ENCODE measurements at places on chromosomes 11 and 22.

GRCh38 chr11:20249378-20249777, 89.1 kb upstream of the DBX1 start:
- no peak for DNase-seq

DNA sequence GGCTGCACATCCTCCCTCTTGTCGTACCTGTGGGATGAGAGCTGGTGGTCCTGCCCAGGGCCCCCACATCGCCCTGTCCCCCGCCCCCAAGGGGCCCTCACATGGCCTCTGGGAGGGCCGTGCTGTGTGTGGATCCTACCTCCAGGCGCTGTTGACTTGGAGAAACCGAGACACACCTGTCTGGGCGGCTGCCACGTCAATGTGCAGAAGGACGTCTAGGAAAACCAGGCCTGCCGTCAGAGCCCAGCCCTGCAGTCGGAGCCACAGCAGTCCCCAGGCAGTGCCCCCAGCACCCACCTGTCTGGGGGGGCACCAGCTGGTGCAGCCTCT, 14.2 kb downstream of the ALG12 start:
- DNase-seq = no peak

DNA sequence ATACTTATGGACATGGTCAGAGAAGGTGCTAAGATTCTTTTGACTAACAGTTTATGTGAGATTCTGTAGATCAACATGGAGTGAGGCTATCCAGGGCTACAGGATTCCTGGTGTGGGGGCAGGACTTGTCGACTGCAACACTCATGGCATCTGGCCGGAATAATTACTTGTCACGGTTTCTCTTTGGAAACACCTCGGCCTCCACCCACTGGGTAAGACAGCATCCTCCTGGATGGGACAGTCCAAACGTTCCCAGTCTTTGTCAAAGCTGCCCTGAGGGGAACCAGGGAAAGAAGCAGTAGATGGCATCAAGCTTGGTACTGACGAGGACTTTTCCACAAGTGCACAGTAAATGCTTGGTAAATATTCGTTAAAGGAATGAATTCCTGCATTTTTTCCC, 762.8 kb downstream of the BRD1 start:
- DNase-seq = no peak

- DNase-seq = no peak
These were observed 125.5 kb upstream of the MTMR2 start for GRCh38 chr11:96049426-96049825.

GRCh38 chr11:16912692-16913111, 101.5 kb downstream of the PLEKHA7 start:
- DNase-seq = peak; percentile 91

DNA sequence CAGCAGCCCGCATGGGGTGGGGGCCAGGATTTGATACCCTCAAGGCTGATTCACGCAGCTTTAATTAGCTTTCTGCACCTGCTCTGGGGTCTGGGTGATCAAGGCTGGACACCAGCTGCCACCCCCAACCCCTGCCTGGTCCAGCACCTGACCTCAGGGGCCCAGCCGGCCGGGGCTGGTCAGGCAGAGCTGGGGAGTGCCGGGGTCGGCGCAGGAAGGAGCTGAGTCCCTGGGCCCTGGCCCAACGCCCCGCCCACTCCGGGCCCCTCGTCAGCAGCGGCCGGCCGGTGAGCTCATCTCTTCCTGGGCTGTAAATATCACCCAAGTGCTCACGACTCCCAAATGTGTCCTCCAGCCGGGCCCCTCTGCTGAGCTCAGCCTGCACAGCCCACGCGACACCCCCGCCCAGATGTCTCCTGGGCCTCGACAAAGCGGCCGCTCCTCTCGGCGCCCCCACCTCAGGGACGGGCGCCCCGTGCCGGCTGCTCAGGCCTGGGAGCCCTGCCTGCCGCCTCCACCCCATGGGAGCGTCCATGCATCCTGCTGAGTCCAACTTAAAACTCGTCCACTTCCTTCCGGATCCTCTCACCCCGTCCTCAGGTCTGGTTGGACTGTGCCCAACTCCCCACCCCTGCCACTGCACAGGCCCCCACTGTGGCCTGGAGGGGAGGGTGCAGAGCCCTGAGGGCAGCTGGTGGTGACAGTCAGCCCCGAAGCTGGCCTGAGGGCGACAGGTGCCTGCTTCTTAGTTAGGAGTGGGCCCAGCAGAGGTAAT, 29.0 kb downstream of the RTN4R start:
- no peak for DNase-seq

GRCh38 chr11:34104680-34105078, 750 bp upstream of the NAT10 start:
- DNase-seq = no peak

DNA sequence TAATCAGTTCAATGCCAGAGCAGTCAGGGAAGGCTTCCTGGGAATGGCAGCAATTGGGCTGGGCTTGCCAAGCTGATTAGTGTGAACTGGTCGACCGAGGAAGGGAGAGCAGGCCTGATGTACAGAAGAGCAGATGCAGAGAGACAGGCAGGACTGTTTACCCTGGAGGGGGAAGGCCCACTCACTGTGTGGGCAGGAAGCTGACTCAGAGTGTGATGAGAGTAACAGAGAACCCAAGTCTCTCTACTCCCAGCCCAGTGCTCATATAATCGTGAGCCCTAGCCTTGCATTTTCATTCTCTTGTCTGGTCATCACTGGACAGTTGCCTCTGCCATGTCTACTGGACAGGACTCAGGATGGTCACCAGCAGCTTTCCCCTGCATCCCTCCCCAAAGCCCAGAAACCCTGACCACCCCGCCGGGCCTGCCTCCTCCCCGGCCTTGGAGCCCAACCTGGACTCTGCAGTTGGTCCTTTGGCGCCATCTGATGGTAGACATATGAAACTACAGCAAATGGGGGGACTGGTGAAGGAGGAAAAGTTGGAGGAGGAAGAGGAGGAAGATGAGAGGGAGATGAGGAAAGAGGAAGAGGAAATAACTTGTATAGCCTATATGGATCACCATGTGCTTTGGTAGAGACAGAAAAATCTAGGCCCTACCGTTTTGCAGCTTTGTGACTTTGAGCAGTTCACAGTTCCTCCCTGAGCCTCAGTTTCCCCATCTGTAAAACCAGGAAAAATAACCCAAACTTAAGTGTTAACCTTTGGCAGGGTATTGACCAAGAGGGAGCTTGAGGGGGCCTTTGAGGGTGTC, 43.4 kb upstream of the PRDM11 start:
- DNase-seq = peak; percentile 45

DNA sequence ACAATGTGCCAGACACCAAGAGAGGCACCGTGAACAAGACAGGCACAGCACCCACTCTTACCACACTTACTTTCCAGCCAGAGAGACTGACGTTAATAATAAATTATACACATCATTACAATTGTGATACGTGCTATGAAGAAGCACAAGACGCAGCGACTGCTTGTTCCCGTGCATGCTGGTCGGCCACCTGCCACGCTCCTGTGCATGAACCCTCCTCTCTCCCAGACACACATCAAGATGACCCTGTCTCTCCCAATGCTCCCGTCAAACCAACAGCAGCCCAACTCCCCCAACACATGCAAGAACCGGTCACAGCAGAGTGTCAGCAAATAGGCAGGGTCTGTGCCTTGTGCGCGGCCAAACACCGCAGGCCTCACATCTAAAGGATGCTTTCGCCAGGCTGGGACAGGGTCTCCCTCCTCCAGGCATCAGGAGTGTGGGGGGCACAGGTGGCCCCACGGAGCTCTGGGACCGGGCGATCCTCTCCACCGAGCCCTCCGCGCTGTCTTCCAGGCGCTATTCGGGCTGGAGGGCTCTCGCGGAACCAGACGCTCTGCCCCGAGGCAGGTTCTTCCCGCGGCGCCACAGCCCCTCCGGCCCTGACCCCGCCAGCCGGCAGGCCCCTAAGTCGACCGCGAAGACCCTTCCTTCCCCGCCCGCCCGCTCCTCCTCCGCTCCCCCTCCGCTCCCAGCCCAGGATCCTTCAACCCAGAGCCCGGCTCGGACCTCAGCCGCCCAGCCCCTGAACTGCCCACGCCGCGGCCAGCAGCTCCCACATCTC, 533 bp downstream of the SERGEF start:
- DNase-seq = peak; percentile 52

DNA sequence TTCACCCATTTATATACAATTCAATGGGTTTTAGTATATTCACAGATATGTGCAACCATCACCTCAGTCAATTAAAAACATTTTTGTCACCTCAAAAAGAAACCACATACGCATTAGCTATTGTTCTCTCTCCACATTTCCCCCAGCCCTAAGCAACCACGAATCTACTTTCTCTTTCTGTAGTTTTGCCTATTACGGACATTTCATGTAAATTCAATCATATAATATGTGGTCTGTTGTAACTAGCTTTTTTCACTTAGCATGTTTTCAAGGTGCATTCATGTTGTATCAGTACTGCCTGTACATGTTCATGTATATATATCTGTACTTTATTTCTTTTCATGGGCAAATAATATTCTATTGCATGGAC, 104.7 kb upstream of the RRM1 start:
- no peak for DNase-seq

GRCh38 chr22:46866591-46866990, 104.1 kb downstream of the TBC1D22A start:
- no peak for DNase-seq

GRCh38 chr11:20120134-20120925, 39.9 kb downstream of the DBX1 start:
- DNase-seq = no peak

GRCh38 chr11:13965337-13965736, 2.8 kb downstream of the SPON1 start:
- no peak for DNase-seq

- no peak for DNase-seq
These were observed 2.8 kb upstream of the FADD start for GRCh38 chr11:70200212-70200844.

- no peak for DNase-seq
These were observed 498.3 kb upstream of the TENM4 start for GRCh38 chr11:79939111-79939510.

DNA sequence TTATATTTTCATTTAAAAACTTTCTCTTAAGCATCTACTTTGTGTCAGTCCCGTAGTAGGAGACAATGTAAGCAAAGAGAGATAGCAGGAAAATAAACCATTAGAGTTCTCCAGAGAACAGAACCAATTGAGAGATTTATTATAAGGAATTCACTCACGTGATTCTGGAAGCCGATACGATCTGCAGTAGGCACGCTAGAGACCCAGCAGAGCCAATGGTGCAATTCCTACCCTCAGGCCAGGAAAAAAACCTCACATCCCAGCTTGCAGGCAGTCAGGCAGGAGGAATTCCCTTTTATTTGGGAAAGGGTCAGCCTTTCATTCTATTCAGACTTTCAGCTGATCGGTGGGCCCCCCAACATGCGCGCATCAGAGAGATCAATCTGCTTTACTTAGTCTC, 7.3 kb upstream of the PLEKHA7 start:
- DNase-seq = no peak

DNA sequence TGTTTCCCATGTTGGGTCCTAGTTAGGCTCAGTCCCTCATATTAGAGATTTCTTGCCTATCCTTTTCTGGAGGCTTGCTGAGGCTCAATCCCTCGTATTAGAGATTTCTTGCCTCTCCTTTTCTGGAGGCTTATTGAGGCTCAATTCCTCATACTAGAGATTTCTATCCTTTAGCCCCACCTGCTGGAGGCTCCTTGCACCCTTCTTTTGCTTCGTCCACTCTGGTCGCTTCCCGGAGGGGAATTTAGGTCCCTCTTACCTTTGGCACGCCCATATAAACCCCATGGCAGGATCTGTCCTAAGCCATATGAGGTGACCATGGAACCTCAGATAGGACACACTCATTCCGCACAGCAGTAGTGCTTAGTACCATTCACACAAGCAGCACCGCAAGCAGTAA, 15.9 kb downstream of the CYP2D6 start:
- DNase-seq = no peak

DNA sequence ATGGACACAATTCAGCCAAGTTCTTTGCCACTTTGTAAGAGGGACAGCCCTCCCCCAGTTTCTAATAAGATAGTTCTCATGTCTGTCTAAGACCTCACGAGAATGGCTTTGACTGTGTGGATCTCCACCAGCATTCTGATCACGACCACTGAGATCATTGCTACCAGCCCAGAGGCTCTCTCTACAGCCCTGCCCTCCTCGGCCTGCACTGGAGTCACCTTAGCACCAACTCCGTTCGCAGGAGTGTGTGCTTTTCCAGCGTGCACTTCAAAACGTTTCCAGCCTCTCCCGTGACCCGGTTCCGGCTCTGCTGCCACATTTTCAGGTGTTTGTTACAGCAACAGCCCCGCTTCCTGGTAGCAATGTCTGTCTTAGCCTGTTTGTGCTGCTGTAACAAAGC, 26.2 kb downstream of the TSPAN32 start:
- no peak for DNase-seq

- DNase-seq = no peak
These were observed 7.5 kb downstream of the ALG8 start for GRCh38 chr11:78131956-78132355.

Data from DMS79 treated with DMSO at 0.1 percent for 48 hours (cell line).